Hematopoietic multipotent progenitor cell treated with erythropoietin and hydrocortisone succinate and interleukin-3 and kit ligand, for 8 days (in vitro differentiated cells): ENCODE measurements at places on chromosomes 5 and 9.

- DNase-seq = no peak
Observed at GRCh38 chr9:37383876-37384746, 38.4 kb upstream of the GRHPR start.

GRCh38 chr5:110790673-110791072 is 51.9 kb downstream of the SLC25A46 start:
- DNase-seq = no peak

DNA sequence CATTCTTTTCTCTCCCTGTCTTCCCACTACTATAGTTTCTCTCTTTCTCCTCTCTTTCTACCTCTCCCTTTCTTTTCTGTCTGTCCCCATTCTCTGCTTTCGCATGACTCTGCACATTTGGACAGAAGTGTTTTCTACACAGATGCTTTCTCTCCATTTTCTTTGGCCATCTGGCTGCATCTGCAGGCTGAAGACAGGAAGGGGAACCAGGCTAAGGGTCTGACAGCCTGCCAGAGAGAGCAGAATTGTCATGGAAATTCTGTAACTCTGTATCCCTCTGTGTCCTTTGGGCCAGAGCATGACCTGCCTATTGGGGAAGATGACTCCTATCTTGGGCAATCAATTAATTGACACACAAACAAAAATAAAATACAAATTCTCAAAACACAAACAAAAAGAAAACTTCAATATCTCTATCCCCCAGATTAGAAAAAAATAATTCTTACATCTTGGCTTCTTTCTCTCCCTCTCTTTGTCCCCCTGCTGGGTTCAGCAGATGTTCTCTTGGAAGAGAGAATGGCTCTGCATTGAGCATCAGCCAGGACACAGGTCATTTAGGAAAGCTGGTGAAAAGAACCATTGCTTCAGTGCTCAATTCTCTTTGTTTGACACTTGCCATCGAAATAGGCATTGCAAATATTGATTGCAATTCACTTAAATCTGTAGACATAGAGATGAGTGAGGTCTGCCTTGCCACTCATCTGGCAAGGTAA is 415.9 kb upstream of the KLF4 start:
- no peak for DNase-seq

DNA sequence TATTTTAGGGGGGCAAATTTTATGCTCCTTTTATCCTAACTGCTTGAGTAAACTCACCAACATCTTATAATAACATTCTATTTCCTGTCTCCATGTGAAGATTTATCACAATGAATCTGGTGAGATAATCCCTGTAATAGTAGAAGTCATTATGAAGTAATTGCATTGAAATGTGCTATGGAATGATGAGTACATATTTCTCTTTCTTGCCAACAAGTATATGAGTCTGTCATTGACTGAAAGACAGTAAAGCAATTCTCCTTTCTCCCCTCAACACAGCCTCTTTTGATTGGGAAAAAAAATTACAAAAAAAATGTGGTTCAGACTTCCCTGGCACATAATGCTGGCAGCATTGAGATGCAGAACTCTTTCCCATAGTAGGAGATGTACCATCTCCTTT is 459.2 kb upstream of the RGMB start:
- no peak for DNase-seq

- no peak for DNase-seq
Observed at GRCh38 chr5:93517828-93518227, 63.2 kb downstream of the NR2F1-AS1 start.

GRCh38 chr5:10233505-10233904 is 16.2 kb downstream of the ATPSCKMT start:
- no peak for DNase-seq

- DNase-seq = no peak
Observed at GRCh38 chr5:116479776-116480675, 94.6 kb downstream of the SEMA6A start.
